Activated T-cell treated with anti-CD3 and anti-CD28 coated beads for 4 hours (primary cell): ENCODE measurements at places on chromosomes 3 and 15.

GRCh38 chr15:52095597-52096262 lies 16.8 kb downstream of the BCL2L10 start:
- no peak for DNase-seq

- no peak for DNase-seq
Measured at GRCh38 chr3:48891606-48892005, 7.1 kb downstream of the SLC25A20 start.

DNA sequence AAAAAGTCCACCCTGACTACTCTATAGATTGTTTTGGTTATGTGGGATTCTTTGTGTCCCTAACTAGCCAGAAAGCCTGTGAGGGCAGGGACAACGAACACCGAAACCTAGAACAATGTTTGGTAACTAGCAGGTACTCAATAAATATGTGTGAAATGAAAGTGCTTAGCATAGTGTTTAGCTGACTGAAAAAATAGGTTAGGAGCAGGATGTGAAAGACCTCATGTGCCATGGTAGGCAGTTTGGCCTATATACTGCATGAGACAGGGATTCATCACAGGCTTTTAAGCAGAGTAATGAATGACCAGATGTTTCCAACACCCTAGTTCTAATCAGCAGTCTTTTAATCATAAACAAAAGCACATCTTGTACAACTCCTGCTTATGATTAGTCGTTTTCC lies 64.2 kb downstream of the MYO5A start:
- no peak for DNase-seq

- DNase-seq = no peak
Measured at GRCh38 chr3:7436542-7436941, 575.6 kb downstream of the GRM7 start.

DNA sequence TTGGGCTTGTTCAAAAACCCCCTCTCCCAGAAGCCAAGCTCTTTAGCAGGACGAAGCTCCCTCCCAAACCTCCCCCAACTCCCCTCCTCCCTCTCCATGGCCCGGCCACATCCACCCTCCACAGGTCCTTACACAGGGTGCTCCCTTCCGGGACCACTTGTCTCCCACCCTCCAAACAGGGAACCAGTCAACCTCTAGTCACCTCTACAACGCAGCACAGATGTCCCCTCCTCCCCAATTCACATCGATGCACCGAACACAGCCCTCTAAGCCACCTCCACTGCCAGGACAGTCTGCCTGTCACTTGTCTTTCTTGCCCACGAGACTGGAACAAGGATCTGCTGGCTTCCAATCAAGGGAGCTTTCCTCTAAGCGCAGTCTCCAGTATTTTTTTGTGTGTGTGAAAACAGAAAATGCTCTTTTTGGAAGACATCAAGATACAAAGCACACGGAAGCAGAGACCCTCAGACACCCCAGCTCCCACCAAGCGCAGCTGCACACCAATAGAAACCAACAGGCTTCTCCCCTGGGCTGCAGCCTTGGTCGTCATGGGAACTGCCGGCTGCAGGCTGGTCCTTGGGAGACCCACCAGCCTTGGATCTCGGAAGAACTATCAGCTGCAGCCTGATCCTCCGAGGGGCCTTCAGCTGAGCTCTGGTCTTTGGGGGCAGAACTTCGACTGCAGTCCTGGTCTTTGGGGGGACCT lies 26.5 kb downstream of the IQSEC1 start:
- no peak for DNase-seq

GRCh38 chr3:53970661-53971060 lies 79.0 kb upstream of the SELENOK start:
- DNase-seq = no peak
